Kidney (tissue), 22 donors: ENCODE measurements at places on chromosomes 5 and 9. TPM values are rescaled to one million over a fixed set of nuclear protein-coding genes. Genes with fewer than 3 reads are reported as not detected.
A peak's percentile ranks its signal among the peaks of the same experiment; 100 is the strongest.

The ELAVL2 gene
- 0.35 TPM for total RNA-seq

DNA sequence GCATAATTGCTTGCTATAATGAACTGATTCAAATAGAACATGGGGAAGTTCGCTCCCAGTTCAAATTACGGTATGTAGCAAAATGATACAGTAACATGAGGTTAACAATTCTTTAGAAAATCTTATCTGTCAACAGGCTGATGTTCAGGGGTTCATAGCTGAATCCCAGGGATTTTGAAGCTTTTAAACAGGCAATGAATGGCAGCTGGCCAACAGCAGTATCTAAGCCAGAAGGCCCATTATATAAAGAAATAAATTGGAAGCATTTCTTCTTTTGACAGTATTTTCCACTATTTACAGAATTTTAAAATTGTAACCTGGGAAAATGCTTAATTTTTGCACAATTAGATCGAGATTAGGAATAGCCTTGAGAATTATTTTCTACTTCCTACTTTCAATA, 126.8 kb downstream of the PDE8B start:
- no peaks in the 10 kb centered on the region for H3K27me3 ChIP-seq
- no peaks in the 10 kb centered on the region for H3K36me3 ChIP-seq
- H3K4me3 ChIP-seq: no peak overlapping the region

GRCh38 chr9:115118879-115119218, 892 bp upstream of the TNC start:
- H3K36me3 ChIP-seq: no peaks in the 10 kb centered on the region
- peak overlapping the region; percentile 19 for H3K4me3 ChIP-seq
- H3K27me3 ChIP-seq: no peaks in the 10 kb centered on the region
- peak; percentile 78 for DNase-seq
- peak overlapping the region; percentile 55 for H3K27ac ChIP-seq

The IFNA2 gene
- not detected for total RNA-seq

- H3K4me1 ChIP-seq: no peaks in the 10 kb centered on the region
- no peak overlapping the region for H3K4me3 ChIP-seq
- H3K36me3 ChIP-seq: no peaks in the 10 kb centered on the region
- DNase-seq: no peak
- no peaks in the 10 kb centered on the region for H3K27me3 ChIP-seq
- H3K27ac ChIP-seq: no peak overlapping the region
Observed at GRCh38 chr5:10521466-10522223, 42.2 kb upstream of the ANKRD33B start.

DNA sequence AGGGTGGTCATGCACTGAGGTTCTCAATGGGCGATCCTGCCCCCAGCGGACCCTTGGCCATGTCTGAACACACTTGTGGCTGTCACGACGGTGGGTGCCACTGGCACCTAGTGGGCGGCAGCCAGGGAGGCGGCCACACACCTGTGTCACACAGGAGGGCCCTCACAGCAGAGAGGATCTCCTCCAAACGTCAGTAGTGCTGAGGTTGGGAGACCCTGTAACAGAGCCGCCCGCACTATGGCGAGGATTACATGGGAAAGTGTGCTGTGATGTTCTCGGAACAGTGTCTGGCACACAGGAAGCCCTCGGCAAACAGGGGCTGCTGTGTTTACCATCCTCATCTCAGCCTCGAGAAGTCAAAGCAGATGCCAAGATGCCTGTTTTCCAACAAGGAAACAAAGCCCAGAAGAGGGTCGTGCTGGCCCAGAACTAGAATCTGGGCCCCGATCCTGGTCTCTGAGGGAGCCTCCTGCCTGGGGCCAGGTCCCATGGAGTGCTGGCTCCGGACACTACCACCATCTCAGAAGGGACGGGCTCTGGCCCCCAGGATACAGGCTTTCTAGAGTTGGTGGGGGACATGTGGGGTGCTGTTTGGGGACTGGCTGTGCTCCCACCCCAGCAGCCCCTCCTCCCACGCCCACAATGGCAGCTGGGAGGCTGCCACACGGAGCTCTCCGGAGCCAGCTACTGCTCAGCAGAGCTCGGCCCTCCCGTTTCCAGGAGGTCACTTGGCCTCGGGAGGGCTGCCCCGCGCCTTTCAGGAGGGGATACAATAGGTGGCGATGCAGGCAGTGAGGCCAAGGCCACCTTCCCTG, 48.2 kb downstream of the DBH start:
- no peaks in the 10 kb centered on the region for H3K36me3 ChIP-seq
- DNase-seq: no peak
- H3K27ac ChIP-seq: peak overlapping the region; percentile 45
- H3K4me3 ChIP-seq: no peak overlapping the region
- no peaks in the 10 kb centered on the region for H3K27me3 ChIP-seq

GRCh38 chr9:134768332-134768708, 112.3 kb upstream of the FCN2 start:
- no peaks in the 10 kb centered on the region for H3K4me1 ChIP-seq
- no peak for DNase-seq
- no peaks in the 10 kb centered on the region for H3K36me3 ChIP-seq
- H3K27ac ChIP-seq: no peak overlapping the region

The SAXO1 gene
- 0.35 TPM for total RNA-seq

DNA sequence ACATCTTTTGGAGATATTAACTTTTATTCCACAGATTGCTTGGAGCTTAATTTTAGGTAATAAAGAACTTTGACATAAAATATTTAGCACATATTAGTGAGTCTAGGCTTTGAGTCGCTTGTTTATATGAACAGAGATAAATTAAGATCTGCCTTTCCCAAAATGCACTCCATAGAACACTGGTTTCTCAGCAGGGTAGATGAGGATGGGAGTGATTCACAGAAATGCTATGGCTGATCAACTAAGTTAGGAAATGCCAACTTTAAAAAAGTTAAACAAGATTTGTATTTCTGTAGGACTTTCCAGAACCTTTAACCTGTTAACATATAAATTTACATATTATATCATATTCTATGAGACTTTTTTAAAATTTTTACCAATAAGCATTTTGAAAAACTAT, 65.2 kb downstream of the STARD4 start:
- H3K27ac ChIP-seq: no peak overlapping the region
- H3K36me3 ChIP-seq: no peaks in the 10 kb centered on the region
- no peaks in the 10 kb centered on the region for H3K27me3 ChIP-seq
- DNase-seq: no peak
- H3K4me1 ChIP-seq: no peaks in the 10 kb centered on the region
- H3K4me3 ChIP-seq: no peak overlapping the region

- DNase-seq: no peak
- H3K36me3 ChIP-seq: no peaks in the 10 kb centered on the region
- H3K4me1 ChIP-seq: no peaks in the 10 kb centered on the region
- H3K4me3 ChIP-seq: no peak overlapping the region
- H3K27me3 ChIP-seq: no peaks in the 10 kb centered on the region
Observed at GRCh38 chr5:78746021-78746770, 97.6 kb upstream of the LHFPL2 start.

GRCh38 chr9:33851301-33851700, 34.3 kb downstream of the UBE2R2 start:
- DNase-seq: no peak
- H3K4me3 ChIP-seq: no peak overlapping the region
- H3K27me3 ChIP-seq: no peaks in the 10 kb centered on the region
- H3K36me3 ChIP-seq: no peaks in the 10 kb centered on the region

DNA sequence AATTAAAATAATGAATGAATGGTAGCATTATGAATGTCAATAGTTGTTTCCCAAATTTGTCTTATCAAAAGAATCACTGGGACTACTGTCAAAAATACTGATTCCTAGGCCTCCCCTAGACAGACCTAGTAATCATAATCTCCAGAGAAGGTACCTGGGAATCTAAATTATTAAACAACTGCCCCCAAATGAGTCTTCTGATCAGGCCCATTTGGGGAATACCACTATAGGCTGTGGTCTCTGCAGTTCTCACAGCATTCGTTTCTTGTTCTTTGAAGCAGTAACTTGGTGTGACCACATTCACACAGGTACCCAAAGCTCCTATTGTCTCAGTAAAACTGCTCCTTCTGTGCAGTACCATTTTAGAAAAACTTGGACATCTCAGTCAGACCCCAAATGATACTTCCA, 230.9 kb downstream of the PIK3R1 start:
- H3K4me1 ChIP-seq: no peaks in the 10 kb centered on the region
- no peak for DNase-seq
- no peaks in the 10 kb centered on the region for H3K36me3 ChIP-seq
- H3K27ac ChIP-seq: no peak overlapping the region
- no peak overlapping the region for H3K4me3 ChIP-seq
- no peaks in the 10 kb centered on the region for H3K27me3 ChIP-seq

DNA sequence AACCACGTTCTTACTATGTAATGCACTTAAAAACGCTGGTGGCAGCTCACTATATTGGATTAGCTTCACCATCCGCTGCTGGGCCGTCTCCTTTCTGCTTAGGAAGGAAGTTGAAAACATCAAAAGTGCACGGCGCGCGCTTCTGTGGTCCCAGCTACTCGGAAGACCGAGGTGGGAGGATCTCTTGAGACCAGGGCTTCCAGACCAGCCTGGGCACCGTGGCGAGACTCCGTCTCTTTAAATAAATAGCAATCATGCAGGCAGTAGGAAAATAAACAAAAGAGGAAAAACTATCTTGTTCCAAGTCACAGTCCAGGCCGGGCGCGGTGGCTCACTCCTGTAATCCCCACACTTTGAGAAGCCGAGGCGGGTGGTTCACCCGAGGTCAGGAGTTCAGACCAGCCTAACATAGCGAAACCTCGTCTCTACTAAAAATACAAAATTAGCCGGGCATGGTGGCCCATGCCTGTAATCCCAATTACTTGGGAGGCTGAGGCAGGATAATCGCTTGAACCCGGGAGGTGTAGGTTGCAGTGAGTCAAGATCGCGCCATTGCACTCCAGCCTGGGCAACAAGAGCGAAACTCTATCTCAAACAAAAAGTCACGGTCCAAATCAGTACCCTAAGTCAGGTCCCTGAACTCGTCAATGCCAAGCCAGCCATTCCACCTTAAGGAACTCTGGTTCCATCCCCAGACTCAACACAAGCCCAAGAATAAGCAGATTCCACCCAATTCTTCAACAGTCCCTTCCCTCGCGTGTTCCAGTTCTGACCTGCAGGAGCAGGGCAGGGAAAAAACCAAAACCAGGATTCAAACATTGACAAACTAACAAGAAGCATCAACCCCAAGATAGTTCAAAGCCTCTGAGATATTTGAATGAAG, 1.0 kb upstream of the GOLGA1 start:
- peak overlapping the region; percentile 97 for H3K4me3 ChIP-seq
- H3K27me3 ChIP-seq: no peaks in the 10 kb centered on the region
- H3K36me3 ChIP-seq: no peaks in the 10 kb centered on the region
- DNase-seq: peak; percentile 86
- H3K4me1 ChIP-seq: peaks cover 3% of the 10 kb centered on the region
- H3K27ac ChIP-seq: peak overlapping the region; percentile 95

DNA sequence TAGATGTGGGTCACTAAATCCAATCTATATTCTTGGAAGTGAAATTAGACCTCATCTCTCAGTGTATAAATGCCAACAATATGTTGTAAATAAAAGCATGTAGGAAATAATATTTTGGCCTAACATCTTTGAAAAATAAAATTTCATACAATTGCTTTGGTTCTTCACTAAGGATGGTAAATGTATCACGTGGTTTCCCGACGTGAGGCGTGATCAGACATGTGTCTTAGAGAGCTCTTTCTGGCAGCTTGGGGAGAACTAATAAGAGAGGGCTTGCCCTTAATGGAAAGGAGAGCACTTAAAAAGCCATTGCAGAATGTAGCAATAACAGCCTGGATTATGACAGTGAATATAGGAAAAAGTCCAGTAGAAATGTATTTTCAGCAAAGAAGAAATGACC, 602.6 kb downstream of the CDH12 start:
- no peaks in the 10 kb centered on the region for H3K27me3 ChIP-seq
- H3K4me3 ChIP-seq: no peak overlapping the region
- H3K36me3 ChIP-seq: no peaks in the 10 kb centered on the region
- H3K27ac ChIP-seq: no peak overlapping the region
- DNase-seq: no peak

The OR13C4 gene
- total RNA-seq: not detected
